Stimulated activated CD4-positive, alpha-beta T cell treated with anti-CD3 and anti-CD28 coated beads, Interleukin-4, amount 100 ng/mL, for 48 hours (primary cell): ENCODE measurements at places on chromosomes 13 and 19.

DNA sequence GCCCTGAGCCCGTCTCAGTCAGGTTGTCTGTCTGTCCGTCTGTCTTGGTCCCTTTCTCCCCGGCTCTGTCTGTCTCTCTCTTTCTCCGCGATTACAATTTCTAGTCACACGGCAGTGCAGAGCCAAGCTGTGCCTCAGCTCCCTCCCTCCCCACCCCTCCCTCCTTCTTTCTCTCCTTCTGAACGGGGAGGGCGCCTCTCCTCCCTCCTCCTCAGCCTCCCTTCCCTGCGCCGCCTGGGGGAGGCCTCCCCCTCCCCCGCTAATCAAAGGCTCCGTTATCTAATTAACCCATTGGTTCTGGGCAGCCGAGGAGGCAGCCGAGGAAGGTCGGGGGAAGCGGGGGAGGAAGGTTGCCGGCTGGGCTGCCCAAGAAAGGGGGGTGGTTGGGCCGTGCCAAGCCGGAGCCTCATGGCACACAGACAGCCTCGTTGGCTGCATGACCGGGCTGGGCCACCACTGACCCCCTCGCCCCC lies 16.5 kb downstream of the LRRC4B start:
- no peak for DNase-seq

DNA sequence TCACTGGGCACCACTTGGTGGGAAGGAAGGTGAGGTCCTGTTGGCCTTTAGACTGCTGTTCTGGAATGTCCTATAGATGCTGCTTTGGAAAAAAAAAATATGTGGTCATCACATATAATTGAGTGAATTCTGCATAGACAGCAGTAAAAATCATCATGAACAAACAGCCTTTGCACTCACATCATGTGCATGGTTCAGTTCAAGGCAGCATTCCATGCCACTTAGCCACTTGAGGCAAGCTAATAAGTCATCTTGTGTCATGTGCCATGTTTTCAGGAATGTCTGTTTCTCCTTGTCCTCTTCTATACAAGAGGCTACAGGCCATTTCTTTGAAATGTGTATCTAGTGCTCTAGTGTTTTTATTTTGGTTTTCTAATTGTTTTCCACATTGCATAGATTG lies 43.9 kb upstream of the TSC22D1 start:
- DNase-seq = no peak

GRCh38 chr13:24539500-24540165 lies 27.1 kb upstream of the PARP4 start:
- DNase-seq = no peak

DNA sequence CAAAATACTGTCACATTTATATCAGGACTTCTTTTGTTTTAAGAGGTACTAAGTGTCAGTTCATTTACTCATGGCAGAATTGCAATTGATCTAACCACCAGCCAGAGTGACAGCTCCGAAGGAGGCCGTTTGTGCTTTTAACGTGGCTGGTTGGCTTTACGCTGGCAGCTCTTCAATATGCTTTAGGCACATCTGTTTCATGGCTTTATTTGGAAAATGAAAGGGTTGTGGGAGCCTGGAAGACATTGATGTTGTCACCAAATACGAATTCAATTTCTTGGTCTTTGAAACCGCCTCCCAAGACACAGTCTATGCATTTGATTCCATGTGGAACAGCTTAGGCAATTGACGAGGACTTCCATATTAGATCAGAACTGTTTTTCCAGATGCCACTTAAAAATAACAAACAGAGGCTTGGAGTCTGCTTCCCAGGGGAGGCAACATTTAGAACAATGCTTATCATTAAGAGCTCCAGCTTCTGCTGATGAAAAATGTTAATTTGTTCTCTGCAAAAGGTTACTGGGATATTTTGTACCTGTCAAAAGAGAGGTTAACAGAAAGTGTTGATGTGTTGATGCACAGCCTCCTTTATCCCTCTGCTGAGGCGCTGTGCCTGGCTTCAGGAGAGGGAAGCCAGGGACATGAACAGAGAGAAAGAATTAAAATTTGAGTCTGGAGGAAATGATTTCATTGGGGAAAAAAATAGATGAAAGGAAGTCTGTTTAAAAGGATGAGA lies 64.0 kb upstream of the TNFRSF19 start:
- no peak for DNase-seq

GRCh38 chr13:61162636-61163035 lies 253.0 kb downstream of the PCDH20 start:
- DNase-seq = no peak

GRCh38 chr13:74246487-74246886 lies 112.3 kb upstream of the KLF12 start:
- DNase-seq = no peak

DNA sequence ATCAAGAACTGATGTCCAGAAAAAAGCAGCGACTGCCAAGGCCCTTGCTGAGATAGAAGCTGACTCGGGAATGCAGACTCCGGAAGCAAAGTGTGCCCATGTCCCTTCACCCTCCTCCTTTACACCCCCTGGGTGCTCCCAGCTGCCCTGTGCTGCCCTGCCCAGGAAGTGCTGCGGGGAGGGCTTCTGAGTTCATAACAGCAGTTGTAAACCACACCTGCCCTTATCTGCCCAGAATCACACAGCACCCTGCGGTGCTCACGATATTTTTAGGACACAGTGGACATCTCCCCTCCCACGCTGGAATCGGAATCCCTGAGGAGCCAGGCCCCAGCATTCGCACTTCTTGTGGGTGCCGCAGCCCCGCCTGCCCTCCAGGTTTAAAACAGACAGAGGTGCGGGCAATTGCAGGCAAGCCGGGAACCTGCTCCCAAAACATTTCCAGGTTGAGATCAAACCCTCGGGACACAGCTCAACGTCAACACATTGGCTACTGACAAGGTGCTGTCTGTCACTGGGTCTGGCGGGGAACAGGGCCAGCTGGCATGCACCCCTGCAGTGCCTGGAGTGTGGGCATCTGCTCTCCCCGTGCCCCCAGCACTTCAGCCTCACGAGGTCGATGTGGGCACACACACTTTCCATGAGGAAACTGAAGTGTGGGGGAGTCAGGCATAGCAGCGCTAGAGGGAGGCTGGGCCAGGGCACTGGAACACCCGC lies 36.8 kb downstream of the RAB20 start:
- DNase-seq = no peak

DNA sequence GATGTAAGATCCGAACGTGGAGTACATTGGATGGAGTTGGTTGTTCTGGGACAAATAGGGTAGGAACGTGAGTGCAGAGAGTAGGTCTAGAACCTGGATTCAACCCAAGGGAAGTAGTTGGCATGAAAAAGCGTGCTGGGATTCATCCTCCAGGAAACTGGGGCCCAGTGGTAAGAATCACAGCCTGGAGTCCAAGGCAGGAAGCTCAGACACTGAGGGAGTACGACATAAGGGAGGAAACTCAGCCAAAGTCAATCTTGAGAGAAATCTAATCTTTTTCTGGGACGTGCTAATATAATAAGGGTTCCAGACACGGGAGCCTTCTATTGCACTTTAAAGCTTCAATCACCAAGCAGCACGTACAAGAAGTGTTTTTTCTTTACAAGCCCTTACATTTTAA lies 46.4 kb downstream of the DLEU7 start:
- no peak for DNase-seq

GRCh38 chr13:32415019-32415418 lies 12.9 kb downstream of the N4BP2L1 start:
- no peak for DNase-seq

GRCh38 chr13:106083620-106084350 lies 451.7 kb downstream of the EFNB2 start:
- no peak for DNase-seq

DNA sequence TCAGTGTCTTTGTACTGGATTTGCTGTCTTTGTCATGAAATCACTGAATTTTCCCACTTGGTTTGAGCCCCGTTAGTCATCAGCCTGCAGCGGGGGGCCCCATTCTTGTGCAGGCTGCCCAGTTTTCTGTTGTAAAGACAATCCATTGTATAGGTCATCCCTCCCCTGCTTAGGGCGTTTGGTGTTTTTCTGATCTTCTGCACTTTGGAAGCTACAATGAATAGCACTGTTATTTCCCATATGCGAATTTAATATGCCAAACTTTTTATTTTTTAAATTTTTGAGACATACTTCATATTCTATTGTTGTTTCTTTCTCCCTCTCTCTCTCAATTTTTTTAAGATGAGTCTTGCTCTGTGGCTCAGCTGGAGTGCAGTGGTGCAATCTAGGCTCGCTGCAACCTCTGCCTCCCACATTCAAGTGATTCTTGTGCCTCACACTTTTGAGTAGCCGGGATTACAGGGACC lies 9.0 kb downstream of the SLC27A1 start:
- no peak for DNase-seq

GRCh38 chr19:31018936-31019335 lies 330.3 kb downstream of the TSHZ3 start:
- DNase-seq = no peak

DNA sequence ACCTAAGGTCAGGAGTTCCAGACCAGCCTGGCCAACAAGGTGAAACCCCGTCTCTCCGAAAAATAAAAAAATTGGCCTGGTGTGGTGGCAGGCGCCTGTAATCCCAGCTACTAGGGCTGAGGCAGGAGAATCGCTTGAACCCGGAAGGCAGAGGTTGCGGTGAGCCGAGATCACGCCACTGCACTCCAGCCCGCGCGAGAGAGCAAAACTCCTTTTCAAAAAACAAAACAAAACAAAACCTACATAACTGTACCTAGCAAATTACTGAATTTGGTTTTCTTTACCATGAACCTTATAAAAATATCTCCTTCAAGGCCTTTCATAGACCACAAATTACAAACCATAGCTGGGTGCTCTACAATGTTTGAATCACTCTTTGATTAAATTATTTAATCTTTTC lies 760 bp downstream of the ZNF91 start:
- peak; percentile 30 for DNase-seq

- DNase-seq = no peak
These were observed 60.4 kb downstream of the MYO9B start for GRCh38 chr19:17136021-17136420.

DNA sequence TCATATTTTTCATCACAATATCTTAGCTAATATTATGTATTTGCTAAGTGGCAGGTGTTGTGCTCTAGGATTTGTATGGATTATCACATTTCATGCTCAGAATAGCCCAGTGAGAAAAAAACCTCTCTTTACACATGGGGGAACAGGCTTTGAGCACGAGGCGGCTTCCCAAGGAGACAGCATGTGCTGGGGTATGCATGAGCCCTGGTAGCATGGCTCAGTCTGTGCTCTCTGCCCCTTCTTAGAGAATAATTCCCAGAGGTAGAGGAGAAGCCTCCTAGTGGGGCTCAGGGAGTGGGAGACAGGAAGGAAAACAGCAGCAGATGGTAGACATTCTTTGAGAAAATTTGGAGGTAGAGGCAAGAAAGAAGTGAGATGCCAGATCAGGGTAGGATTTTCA lies 31.6 kb downstream of the RNASEH2B start:
- DNase-seq = no peak

DNA sequence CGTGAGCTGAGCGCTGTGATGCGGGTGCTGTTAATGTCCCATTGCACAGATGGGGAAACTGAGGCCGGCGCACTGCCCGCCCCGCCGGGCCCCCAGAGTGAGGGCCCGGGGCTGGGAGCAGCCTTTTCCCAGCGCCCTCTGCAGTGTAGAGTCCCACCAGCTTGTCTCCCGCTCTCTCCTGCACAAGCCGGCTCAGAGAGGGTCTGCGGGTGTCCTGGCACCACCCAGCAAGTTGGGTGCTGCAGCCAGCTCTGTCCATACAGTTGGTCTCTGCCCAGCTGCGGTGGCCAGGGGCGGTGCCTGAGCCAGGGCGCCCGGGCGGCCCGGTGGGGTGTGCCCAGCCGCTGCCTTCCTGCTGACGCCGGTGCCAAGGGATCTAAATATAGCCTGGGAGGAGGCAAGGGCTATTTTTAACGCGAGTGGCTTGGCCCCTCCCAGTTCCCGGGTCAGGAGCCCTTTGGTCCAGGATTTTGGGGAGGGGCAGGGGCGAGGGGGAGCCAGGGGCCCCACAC lies 19.3 kb downstream of the GADD45B start:
- DNase-seq = no peak

GRCh38 chr13:26480246-26480855 lies 77.1 kb upstream of the WASF3 start:
- no peak for DNase-seq

GRCh38 chr19:28966737-28967399 lies 246.1 kb downstream of the UQCRFS1 start:
- DNase-seq = no peak

DNA sequence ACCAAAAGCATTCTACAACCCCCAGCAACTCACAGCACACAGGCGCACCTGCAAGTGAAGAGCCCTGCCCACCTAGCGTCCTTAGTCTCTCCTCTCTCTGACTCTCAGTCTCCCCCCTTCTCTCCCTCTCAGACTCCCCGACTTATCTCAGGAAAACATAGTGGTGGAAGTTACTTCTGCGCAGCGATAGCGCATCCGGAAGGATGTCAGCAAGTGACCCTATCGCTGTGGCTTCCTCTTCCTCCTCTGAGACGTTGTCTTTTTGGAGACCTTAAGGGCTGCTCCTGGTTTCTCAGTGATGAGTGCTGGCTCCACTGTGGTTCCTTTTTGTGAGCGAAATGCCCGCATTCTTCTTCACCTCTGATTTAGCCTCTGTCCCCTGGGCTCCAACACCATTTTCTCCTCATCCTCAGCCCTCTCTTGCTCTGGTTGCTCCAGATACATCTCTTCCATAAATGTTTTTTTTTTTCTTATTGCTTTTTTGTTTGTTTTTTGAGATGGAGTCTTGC lies 1.4 kb upstream of the YIF1B start:
- DNase-seq = no peak

- no peak for DNase-seq
These were observed 10.5 kb upstream of the CDC16 start for GRCh38 chr13:114224201-114224600.

DNA sequence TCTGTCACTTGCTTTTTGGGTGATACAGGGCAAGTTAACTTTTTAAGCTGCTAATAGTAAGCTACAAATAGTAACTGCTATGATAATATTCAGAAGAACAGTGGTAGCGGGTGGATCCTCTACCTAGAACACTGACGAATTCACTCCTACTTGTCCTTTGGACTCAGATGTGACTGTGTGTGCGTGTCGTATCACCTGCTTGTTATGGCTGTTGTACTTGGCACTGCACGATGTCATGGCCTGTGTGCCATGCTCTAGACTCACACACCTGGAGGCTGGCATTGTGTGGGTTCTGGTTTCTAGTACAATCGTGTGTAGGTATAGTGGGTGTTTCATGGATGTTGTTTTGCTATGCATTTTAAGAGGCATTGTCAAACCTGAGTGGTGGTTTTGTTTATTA lies 130.8 kb downstream of the ATP8A2 start:
- DNase-seq = no peak
